ENCODE measurements at places on chromosomes 1 and 21.

GRCh38 chr1:6360117-6360496 lies 33.5 kb downstream of the ACOT7 start:
- DNase-seq = no peak

DNA sequence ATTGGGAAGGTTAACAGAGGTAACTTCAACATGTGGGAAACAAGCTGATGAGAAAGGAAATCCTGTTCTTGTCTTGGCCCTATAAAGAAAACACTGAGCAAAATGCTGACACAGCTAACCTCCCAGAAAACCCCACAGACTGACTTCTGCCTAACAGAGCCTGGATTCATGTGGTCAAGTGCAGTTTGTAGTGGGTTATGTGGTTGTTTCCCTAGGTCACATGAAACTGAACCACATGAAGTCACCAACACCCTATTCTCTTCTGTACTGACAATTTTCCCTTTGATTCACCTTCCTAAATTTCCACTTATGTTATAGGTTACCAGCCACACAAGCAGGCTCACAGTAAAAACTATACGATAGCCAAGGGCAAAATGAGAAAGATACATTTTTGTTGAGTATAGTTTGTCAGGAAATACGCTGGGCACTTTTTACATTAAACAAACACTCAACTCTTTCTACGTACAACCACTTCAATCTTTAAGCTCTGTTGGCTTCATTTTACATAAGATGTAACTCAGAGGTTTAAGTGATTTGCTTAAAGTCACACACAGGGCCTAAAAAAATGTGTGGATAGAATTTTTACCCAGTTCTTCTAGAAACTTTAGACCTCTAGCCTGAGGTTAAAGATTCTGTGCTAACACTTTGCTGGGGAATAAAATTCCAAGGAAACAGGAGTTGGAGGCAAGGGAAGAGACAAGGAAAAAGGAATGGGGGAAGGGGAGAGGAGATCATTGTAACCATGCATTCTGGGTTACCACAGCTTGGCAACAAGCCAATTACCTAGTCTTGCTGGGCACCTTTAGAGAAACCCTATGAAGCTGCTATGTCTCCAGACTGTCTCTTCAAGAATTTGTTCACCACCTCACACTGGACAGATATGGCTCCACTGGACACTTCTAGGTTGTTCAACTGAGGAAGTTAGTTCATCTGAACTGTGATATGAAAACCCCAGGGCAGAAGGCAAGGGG lies 601.6 kb upstream of the USP24 start:
- DNase-seq = no peak

DNA sequence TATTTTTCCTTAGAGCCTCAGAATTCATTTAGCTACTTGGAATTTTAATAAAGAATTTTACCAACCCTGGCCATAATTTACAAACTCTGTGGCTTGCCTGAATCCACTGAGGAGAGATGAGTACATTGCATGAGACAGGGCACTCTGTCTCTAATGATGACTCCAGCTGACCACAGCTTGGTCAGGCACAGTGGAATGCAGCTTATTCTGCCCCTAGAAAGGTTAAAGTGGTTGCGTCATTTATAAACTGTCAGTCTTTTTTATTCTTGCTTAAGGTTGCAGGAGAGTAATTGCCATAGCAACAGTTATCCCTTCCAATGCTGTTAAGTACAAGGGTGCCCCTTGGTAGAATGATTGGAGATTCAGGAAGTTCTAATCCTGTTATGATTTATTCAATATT lies 28.3 kb downstream of the PDE4B start:
- no peak for DNase-seq

GRCh38 chr1:25548601-25549000 lies 5.2 kb downstream of the LDLRAP1 start:
- no peak for DNase-seq

DNA sequence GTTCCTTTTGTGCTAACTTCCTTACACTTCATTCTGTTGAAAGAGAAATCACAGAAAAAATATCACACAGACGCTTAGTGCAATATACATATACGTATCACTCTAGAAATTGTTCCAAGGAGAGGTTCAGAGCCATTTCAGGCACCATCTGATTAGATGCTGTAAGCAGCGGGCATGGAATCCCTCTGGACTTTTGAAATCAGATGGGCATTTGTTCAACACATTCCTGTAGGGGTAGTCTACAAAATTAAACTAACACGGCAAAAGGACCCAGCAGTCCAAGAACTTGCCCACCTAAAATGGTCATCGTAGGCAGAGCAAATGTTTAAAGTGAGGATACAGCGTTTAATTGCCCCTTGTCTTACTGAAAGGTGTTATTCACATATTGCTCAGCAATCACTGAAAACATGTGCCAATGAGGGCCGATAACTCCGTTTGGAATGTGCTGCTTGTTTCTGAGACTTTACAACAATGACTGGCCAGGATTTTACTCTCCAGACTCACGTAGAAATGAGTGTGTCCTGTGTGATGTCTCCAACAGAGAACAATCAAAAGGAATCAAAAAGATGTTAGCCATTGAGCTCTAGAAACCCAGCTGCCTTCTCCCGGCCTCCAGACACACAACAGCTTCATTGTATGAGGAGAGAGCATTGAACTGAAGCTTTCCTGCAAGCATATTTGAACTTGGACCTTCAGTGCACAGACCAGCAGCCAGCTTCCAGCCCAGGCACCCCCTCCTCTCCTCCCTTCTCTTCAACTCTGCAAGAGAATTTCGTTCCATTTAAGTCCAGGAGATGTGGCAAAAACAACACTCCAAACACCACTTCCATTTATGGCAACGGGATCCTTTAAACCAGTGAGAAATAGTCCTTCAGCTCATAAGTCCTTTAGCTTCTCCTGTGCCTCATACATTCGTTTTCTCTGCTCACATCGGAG lies 32.1 kb upstream of the ADORA3 start:
- peak; percentile 53 for DNase-seq

GRCh38 chr1:200183637-200184036 lies 156.1 kb downstream of the NR5A2 start:
- no peak for DNase-seq

DNA sequence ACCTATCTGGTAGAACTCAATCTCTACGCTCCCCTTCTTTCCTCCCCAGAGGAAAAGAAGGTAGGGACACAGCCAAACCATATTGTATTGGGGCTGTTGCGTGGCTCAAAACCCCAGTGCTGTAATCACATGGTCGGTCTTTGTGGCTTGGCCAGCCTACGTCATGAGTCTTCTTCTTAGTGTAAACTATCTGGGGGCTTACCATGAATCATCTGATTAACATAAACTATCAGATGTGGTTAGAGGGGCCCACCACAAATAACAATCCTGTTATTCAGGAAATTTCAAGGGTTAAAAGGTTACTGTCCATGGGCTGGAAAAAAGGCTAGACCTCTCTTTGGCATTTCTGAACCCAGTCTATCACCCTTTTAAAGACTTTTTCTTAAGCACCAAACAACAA lies 49.5 kb upstream of the GPR52 start:
- no peak for DNase-seq

GRCh38 chr1:169484683-169485430 lies 887 bp downstream of the SLC19A2 start:
- DNase-seq = peak; percentile 72

DNA sequence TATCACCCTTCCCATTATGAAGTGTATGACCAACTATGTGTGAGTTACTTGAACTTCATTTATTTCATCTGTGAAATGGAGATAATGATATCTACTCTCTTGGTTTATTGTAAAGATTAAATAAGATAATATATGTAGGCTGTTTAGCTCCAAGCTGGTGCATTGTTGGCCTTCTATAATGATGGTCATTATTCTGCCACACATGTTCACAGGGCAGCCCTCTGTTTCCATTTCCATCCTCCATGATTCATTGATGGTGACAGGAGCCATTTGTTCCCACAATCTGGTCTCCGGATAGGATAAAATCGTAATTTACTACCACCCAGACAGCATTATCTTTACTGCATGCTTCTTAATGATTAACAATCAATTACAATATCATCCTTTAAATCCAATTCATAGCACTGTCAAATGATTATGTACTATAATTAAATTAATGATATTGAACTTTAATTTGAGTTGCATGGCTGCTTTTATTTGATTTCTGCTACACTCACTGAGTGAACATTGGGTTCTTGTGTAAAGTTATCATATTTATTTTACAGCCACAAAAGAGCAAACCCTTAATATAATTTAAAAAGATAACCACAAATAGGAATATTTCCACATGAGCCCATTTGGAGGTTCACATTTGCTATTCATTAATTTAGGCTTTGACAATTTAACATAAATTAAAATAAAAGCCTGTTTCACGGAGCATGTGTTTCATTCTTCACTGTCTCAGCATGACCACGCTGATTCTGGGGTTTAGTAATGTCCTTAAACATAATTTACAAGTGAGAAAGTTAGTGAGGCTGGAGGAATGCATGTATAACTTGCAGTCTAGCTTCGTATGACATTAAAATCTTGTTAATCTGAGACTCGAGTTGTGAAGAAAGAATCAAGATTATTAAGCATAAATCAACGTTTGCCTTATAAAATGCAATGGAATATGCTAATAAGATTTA lies 596.4 kb upstream of the ZRANB2 start:
- no peak for DNase-seq

- peak; percentile 82 for DNase-seq
These were observed 2.7 kb downstream of the SH2D2A start for GRCh38 chr1:156813750-156814570.

DNA sequence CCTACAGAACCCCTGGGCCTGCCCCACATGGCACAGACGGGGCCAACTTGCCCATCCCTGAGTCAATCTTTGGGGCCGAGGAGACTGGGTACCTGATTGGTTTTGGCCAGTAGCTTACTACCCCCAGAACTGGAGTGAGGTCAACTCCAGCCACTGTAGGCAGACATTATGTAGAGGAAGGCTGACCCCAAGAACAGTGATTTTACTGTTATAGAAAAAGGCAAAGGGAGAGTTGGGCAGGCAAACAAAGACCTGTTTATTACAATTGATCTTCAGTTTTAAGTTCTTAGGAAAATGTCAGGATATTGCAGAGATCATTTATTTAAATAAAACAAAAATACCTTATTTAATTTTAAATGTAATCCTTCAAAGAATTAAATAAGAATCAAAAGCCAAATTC lies 653.8 kb downstream of the NPHP4 start:
- DNase-seq = no peak

- no peak for DNase-seq
These were observed 571.8 kb upstream of the ADGRL2 start for GRCh38 chr1:81228926-81229325.

- DNase-seq = no peak
These were observed 149.9 kb downstream of the CHRM3 start for GRCh38 chr1:239536165-239536849.

GRCh38 chr1:15820478-15820877 lies 13.0 kb upstream of the UQCRHL start:
- peak; percentile 14 for DNase-seq

- DNase-seq = no peak
These were observed 1.3 kb downstream of the MAP7D1 start for GRCh38 chr1:36157115-36157903.

DNA sequence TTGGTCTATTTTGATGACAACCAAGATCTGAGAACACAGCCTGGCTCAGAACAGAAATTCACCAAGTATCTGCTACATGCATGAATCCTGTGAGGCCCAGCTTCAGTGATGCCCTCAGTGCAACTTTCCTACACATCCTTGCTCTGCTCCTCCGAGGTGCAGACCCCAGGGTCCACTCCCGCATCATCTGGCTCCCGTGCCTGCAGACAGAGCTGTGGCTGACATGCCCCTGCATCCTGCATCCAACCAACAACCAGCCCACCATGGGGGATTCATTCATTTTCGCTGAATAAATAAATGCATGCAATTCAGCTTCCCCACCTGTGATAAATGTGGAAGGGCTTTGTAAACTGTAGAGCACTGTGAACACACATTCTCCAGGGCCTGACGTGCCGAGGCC lies 112.3 kb downstream of the GLIS1 start:
- DNase-seq = no peak

GRCh38 chr1:195415584-195415983 lies 1192.7 kb downstream of the KCNT2 start:
- no peak for DNase-seq

DNA sequence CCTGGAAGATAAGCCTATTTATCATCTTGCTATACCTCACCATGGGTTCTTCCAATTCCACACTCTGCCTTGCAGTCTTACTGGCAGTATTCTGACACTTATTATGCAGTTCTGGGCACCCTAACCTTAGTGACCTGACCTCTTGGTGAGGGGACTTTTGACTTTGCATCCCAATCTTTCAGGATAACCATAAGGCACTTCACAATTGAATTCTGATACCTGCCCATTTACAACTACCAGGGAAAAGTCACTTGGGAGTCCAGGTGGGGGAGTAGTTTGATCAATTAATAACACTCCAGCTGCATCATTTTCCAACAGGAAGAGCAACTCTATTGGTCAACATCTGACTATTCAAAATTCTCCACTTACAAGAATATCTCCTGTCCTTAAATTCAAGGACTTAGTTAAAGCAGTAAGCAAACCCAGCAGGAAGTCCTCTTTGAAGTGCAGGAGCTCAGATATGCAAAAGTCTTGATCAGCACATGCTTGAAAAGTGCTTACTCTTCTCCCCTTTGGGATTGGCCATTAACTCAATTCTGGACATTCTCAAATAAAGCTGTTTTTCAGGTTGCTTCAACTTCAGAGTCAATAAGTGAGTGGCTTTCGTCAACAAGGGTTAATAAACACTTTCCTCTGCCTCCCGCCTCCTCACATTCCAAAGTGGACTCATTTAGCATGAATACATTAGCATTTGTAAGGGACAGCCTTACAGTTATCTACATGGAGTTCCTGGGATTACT lies 177.4 kb upstream of the NRIP1 start:
- no peak for DNase-seq

- DNase-seq = no peak
These were observed 3.0 kb downstream of the USP1 start for GRCh38 chr1:62439652-62440371.

DNA sequence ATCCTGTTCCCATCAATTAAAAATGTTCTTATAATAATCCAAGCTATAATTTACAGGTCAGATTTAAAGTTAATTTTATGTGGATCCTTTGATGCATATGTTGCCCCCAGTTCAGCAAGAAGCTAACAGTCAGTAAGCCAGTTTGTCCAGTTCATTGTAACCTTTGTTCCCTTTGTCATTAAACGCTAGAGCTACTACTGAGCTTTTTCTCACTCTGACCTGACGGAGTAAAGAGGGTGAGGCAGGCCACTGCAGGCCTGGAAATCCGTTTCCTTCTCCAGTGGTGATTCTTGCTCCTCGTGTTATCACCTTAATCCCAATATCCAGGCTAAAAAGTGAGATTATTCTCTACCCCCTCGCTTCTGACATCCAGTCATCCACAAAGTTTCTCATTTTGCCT lies 10.2 kb downstream of the YBX1 start:
- no peak for DNase-seq

DNA sequence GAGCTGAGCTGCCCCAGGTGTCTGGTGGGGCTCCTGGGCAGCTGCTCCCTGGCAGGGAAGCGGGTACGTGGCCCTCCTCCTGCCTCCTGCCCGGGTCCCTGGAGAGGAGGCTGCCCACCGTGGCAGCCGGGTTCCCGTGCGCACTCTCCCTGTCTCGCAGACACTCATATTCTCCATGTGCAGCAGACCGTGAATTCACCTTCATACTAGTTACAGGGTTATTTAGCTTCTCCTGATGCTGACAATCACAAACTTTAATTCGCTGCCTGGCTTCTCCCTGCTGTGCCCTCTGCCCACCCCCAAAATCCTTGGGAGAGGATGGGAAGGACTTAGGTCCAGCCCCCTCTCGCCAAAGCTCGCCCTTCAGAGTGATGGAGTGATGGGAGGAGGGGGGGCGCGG lies 95.3 kb downstream of the CASZ1 start:
- DNase-seq = no peak

GRCh38 chr1:8604041-8604945 lies 213.1 kb downstream of the RERE start:
- DNase-seq = no peak

- DNase-seq = no peak
These were observed at the start of gene HES3 for GRCh38 chr1:6243993-6244392. TSS of gene HES3 (plus strand) at chr1:6244179. CDS start at chr1:6244366, 187 bp downstream.

Measured in aorta (tissue), 5 donors.